Esophagus muscularis mucosa (tissue), 4 donors: ENCODE measurements at places on chromosomes 6 and 20. TPM values are rescaled to one million over a fixed set of nuclear protein-coding genes. Genes with fewer than 3 reads are reported as not detected.

The AKAP12 gene
- total RNA-seq, result 215 TPM

DNA sequence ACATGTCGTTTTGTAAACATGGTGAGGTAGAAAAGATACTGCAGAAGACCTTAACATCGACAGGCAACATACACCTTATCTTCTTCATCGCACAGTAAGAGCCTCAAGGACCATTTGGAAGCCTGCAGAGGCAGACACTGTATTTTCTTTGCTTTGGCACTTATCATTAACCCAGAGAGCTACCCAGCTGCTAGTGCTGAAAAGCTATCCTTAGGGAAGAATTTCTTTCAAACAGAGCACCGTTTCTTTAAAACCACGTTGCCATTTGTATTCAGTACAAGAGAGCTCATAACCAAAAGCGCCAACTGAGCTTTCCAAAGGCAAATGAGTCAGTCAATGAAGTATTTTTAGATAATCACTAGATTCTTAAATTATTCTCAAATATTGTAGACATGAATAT lies 306.6 kb downstream of the EPM2A start:
- no peak for DNase-seq

The PRSS16 gene
- not detected for total RNA-seq

DNA sequence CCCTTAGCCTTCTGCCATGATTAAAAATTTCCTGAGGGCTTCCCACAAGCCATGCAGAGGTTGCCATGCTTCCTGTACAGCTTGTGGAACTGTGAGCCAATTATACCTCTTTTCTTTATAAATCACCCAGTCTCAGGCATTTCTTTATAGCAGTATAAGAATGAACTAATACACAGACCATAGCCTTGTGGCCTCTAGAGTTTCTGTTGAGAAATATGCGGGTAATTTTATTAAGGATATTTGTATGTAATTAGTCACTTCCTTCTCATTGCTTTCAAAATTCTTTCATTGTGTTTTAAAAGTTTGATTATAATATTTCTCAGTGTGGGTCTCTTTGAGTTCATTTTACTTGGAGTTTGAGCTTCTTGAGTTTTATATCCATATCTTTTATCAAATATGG lies 484.9 kb downstream of the COL12A1 start:
- no peak for DNase-seq

DNA sequence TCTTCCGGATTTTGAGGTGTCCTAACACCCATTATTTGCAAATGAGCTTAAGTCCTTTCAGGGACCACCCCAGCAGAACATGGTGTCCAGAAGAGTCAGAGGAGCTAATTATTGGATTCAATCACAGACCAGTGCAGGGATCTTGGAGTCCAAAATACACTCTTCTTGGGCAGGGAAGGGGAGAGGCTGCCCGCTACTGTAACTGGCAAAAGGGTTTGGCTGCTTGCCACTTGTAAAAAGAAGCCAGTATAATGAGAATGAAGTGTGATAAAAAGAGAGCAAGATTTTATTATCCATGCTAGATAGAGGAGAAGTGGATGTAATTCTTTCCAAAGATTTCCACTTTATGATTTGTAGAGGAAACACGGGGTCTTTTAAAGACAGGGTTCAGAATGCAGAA lies 19.3 kb downstream of the SPINT3 start:
- no peak for DNase-seq

DNA sequence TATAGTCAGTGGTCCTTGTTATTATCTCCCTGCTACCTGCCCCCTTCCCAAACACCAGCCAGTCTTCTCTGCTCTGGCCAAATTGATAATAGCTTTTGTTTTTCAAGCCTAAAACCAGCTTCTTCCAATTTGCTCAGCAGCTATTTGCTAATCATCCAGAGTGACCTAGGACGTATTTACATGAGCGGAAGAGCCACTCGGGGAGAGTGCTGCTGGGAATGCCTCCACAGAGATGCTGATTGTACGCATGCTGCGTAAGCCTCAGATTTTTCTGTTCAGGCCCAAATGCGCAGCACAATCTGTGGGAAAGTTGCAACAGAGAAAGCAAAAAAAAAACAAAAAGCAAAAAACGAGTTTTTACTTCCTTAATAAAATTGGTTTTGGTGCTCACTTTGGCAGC lies 24.4 kb upstream of the ID1 start:
- DNase-seq, result no peak

DNA sequence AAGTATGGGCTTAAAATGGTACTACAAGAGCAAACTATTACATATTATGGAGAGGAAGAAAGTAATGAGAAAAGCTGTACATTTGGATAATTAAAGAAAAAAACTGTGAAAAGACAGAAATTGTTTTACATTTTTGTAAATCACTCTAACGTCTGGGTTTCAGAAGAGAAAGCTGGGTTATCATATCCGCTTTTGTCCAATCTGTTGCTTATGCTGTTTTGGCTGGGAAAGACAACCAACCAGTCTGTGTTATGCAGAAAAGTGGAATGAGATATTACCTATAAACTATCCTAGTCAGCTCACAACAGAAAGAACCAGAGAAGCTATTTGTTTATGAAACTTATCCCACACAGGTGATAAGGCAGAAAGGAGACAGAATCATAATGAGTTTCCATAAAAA lies 32.4 kb downstream of the REV3L start:
- DNase-seq, result no peak

The MUC21 gene
- 2.1 TPM for total RNA-seq

DNA sequence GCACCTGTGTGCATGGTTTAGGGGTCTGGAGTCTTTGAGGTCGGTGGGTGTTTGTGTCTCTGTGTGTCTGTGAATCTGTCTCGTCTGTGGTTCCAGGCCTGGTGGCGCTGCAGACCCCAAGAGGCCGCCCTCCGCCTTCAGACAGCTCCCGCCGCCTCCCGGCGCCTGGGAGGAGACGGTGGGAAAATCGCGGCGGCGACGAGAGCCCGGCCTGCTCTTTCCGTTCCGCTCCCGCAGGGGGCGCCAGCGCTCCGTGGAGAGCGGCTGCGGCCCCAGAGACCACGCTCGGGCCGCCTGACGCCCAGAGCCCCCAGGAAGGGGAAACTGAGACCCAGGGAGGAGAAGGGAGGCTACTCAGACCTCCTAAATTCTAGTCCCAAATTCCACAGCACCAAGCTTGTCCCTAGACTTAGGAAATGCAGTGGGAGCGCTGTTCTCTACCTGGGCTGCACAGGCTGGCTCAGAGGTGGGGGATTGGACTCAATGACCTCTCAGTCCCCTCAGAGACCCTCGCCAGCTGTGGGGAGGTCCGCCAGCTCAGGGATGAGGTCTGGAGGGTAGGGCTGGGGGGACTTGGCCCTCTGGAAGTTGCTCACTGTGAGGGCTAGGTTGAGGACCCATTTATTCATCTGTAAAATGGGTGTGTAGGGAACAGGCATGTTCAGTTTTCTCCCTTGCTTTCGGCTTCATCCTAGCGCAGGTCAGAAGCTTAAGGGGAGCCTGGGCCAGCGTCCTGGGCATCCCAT lies 36.9 kb upstream of the BLCAP start:
- DNase-seq, result peak; percentile 53

DNA sequence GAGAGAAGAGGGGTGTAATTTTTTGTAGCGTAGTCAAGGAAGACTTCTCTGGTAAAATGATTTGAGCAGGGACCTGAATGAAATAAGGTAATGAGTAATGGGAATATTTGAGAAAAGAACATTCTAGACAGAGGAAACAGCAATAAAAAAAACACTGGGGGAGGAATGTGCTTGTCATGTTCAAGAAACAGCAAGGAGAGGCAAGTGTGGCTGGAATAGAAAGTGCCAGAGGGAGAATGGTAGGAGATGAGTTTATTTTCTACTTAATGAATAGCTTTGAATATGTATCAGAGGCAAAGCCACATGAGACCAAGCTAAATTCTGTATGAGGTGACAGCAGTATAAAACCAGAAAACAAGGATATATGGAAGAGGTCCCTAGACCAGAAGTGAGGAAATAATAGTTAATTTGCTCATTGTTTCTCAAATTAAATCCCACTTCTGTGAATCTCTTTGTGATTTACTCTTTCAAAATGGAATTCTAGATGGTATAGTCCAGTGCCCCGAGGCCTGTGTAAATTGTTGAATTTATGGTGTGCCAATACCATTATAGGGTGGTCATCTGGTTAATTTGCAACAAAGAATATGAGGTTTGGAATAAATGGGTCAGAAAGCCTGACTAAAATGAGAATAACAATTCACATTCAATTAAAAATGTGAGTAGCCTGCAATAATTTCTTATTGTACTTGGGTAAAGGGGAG lies 170.2 kb downstream of the CDKAL1 start:
- no peak for DNase-seq

The ATRN gene
- total RNA-seq, result 17.2 TPM

The GSTA2 gene
- total RNA-seq, result not detected

GRCh38 chr6:44608175-44608574 lies 220.7 kb downstream of the CDC5L start:
- no peak for DNase-seq

DNA sequence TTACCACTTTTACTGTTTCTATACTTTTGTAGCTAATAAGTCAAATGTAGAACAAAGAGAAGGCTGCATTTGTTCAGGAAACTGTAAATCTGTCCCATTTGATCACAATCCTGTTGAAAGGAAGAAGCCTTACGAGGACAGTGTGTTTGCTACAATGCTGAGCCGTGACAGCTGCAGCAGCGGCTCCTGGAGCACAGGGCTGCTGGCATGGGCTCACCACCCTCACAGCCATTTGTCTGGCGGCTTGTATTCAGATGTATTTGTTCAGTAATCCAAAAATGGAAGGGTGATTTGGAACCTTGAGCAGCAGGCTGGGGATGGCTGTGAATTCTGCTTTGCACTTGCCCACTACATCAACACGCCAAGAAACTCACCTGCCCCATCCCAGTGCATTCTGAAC lies 5.7 kb downstream of the TUBB2A start:
- DNase-seq, result no peak

- no peak for DNase-seq
Measured at GRCh38 chr6:166707045-166707444, 80.0 kb upstream of the RPS6KA2 start.

- DNase-seq, result no peak
Measured at GRCh38 chr6:153553627-153554026, 422.5 kb upstream of the RGS17 start.

DNA sequence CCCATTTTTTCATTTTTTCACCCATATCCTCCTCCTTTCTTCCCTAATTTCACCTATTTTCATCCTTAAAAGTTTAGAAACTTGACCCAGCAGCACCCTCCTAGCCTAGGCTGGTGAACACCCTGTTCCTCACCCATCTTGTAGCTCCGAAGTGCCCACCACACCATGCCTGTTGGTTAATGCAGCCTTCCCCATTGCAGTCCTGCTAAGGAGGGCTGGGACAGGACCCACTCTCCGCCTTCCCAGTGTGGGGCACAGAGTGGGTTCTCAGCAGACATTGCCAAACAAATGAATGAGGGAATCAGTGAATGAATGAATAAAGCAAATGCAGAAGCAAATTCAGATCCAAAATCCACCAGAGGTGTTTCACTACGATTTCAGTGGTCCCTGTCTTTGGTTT lies 45.7 kb downstream of the CTCFL start:
- no peak for DNase-seq

DNA sequence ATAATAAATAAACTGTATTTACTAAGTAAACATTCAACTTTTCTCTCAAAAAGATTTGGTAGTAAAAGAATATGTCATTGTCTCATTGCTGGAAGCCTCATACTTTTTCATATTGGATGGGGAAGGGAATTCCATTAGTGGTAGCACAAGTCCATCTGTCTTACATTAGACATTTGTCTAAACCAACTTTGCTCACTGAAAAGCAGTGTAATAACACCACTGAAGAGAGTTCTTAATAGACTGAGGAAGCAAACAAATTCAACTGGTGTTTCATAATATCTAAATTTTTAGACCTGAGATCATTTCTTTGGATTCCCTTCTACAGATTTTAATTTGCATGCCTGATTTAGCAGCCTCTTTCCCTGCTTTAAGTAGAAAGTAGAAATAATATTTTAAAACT lies 62.7 kb downstream of the PLCB1 start:
- no peak for DNase-seq

- DNase-seq, result no peak
Measured at GRCh38 chr6:30211306-30211705, 1.9 kb downstream of the TRIM26 start.

DNA sequence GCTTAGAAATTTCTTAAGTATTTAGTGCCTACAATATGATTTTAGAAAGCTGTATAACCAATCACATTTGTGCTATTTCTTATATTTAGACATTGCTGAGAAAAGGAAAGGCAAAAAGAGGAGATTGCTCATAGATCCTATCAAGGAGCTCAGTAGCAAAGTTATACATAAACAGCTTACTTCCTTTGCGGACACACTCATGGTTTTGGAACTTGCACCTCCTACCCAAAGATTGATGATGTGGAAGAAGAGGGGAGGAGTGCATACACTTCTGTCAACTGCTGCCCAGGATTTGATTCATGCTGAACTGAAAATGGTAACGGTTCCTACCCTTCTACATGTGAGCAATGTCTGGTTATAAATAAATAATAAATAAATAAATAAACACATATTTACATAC lies 16.7 kb downstream of the RAD21L1 start:
- DNase-seq, result no peak
